ENCODE measurements at places on chromosomes 4 and X.
A peak's percentile ranks its signal among the peaks of the same experiment; 100 is the strongest.

- DNase-seq = no peak
Measured at GRCh38 chr4:11412211-11412610, 16.5 kb downstream of the HS3ST1 start.

DNA sequence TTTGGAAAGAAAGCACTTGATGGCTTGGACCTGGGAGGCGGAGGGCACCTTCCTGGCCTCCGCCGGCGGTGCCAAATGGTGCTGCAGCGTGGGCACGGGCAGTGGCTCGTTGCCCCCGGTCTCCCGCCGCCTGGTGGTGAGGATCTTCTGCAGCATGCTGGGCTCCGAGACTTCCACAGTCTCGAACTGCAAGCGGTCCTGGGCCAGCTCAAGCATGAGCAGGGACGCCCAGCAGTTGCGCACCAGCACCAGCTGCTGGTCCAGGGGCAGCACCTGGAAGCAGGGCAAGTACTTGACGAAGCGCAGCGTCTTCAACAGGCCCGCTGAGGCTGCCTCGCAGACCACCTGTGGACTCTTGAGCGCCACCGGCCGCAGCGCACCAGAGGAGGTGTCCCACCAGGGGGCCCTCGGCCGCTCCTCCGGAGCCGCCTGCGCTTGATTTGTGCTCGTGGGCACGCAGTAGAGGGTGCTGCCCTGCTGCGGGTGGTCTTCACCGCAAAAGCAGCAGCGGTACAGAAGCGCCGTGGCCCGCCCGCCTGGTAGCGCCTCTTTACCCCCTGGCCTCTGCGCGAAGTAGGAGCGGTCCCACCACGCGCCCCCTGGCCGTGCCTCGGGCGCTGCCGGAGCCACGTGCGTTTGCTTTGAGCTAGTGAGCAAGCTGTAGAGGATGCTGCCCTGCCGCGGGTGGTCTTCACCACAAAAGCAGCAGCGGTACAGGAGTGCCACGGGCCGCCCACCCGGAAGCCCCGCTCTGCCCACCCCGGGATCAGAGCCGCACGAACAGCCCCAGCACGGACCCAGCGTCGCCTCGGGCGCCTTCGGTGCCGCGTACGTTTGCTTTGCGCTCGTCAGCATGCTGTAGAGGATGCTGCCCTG, 689 bp downstream of the NR0B1 start:
- no peak for DNase-seq

GRCh38 chr4:54065282-54066087, 1.1 kb upstream of the CHIC2 start:
- DNase-seq = no peak

- DNase-seq = no peak
Measured at GRCh38 chr4:128827296-128827695, 17.8 kb downstream of the JADE1 start.

GRCh38 chrX:11579636-11580600, 85.8 kb downstream of the ARHGAP6 start:
- no peak for DNase-seq

GRCh38 chrX:74420196-74421035, 877 bp upstream of the SLC16A2 start:
- DNase-seq = peak; percentile 80

- DNase-seq = no peak
Measured at GRCh38 chrX:29648161-29648560, 567.2 kb upstream of the MAGEB2 start.

DNA sequence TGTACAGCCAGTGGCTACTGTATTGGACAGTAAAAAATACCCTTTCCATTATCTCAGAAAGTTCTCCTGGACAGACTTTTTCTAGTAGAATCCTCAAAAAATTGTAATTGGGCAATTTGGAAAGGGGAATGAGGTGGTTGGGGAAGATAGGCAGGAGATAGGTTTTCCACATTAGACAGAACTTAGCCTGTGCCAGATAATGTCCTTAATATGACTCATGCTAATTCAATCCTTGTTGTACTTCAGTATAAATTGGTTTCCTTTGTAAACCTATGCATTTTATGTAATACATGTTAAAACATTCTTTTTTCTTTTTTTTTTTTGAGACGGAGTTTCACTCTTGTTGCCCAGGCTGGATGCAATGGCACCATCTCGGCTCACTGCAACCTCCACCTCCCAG, 8.9 kb downstream of the EIF4E start:
- DNase-seq = no peak

- no peak for DNase-seq
Measured at GRCh38 chrX:54964766-54965497, 29.1 kb downstream of the PFKFB1 start.

- no peak for DNase-seq
Measured at GRCh38 chr4:185235843-185236503, 26.6 kb downstream of the SNX25 start.

- DNase-seq = peak; percentile 76
Measured at GRCh38 chr4:1720163-1720983, 750 bp downstream of the TMEM129 start.

DNA sequence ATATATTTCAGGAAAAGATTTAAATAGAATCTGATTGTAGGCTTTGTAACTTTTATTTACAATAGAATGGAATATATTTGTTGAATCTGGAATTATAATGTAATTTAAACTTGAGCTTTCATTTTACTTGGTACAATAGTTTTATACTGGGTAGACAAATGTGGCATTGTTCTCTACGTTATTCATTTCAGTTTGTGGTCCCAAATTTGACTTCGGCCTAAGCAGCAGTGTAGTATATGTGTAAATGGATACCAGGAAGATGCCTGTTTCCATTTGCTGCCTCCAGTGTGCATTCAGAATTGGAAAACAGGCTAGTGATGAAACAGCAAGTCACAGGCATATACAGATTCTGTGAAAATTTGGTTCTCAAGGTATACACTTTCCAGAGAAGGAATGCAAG, 77.8 kb downstream of the CLDN22 start:
- DNase-seq = no peak

GRCh38 chr4:3415471-3416141, 26.2 kb upstream of the HGFAC start:
- peak; percentile 59 for DNase-seq

GRCh38 chrX:115639334-115639880, 78.4 kb downstream of the PLS3 start:
- no peak for DNase-seq

GRCh38 chrX:68703846-68704245, 56.4 kb downstream of the STARD8 start:
- no peak for DNase-seq

DNA sequence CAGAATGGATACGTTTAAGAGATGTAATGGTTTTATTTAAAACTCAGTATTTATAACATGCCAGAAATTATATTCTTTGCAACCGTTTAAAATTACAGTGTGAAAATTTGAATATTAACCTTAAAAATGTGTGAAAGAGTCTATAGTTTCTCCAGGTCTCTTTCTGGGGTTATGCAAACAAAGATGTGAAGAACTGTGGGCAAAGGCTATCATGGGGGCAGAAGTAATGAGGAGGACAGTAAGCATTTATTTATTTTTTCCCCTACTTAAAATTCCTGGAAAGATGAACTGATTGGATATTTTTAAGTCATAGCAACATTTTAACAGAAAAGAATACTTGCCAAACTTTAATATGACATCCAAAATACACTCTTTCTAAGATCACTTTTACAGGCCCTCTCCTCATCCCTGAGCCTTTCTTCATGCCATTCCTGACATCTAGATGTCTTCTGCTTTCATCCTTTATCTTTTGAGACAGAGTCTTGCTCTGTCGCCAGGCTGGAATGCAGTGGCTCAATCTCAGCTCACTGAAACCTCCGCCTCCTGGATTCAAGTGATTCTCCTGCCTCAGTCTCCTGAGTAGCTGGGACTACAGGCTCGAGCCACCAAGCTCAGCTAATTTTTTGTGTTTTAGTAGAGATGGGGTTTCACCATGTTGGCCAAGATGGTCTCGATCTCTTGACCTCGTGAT, 46.1 kb downstream of the TMEM131L start:
- no peak for DNase-seq

DNA sequence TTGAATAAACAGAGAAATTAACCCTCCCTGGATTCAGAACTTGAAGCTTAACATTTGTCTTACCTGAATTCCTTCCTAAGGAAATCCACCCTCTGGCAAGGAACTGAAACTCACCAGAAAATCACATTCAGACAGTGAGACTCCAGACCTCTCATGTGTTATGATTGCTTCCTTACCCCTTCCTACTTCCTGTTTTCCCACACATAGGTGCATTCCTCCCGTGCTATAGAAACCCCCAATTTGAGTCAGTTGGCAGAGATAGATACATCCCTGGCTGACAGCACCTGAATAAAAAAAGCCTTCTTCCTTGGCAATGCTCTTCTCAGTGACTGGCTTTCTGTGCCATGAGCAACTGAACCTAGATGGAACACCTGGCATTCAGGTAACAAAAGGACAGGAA, 157.0 kb upstream of the SMIM31 start:
- DNase-seq = no peak

DNA sequence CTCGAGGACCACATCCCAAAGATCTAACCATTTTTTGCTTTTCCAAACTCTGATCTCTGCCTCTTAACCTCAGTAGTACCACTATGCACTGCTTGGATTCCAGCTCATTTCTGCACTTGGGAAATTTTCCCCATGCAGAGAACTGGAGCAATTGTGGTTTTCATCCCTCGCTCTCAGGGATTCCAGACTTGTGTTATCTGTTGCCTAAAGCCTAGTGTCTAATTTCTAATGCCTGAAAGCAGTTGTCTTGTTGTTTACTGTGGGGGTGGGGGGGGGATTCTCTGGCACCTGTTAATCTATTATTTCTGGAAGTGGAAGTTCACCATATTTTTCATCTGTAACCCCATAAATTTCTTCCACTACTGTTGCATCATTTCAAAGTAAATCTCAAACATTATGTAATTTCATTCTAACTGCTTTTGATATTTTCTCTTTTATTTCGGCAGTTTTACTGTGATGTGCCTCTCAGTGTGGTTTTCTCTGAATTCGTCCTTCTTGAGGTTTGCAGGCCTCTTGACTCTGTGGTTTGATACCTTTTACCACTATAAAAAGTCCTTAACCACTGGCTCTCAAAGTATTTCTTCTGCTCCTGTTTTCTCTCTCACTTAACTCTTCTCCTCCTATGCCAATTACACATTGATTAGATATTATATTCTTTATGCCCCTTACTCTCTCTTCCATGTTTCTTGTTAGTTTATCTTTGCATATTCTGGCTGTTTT, 205.6 kb upstream of the EOLA2 start:
- no peak for DNase-seq

DNA sequence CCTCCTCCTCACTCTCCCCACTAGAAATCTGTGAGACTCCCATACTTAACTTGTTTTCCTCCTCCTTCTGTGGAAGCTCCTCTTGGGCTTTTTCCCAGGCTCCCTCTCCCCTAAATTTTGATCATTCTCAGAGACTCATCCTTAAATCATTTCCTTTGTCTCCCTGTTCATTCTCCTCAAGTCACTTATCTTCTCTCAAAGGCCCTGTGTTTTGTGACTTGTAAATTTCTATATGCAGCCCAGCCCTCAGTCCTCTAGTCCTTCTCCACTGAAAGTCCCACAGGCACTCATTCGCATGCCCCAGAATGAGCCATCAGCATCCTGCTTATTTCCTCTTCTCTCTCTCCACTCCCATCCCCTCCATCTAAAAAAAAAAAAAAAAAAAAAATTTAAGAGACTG, 171.8 kb downstream of the SOWAHB start:
- DNase-seq = no peak

GRCh38 chr4:2868877-2869487, 25.3 kb downstream of the ADD1 start:
- no peak for DNase-seq

- peak; percentile 91 for DNase-seq
Measured at GRCh38 chr4:24419181-24420034, 164.9 kb downstream of the DHX15 start.

DNA sequence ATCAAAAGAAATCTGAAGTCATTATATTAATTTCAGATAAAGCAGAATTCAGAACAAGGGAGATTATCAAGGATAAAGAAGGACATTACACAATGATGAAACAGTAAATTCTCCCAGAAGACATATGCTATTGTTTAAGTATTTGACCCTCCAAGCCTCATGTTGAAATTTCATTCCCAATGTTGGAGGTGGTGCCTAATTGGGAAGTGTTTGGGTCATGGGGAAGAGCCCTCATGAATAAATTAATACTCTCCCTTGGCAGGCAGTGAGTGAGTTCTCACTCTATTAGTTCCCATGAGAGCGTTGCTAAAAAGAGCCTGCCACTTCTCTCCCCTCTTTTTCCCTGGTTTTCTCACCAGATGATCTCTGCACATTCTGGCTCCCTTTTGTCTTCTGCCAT, 249.9 kb upstream of the GRIA3 start:
- DNase-seq = no peak
